ENCODE measurements at places on chromosomes 2 and 18.

DNA sequence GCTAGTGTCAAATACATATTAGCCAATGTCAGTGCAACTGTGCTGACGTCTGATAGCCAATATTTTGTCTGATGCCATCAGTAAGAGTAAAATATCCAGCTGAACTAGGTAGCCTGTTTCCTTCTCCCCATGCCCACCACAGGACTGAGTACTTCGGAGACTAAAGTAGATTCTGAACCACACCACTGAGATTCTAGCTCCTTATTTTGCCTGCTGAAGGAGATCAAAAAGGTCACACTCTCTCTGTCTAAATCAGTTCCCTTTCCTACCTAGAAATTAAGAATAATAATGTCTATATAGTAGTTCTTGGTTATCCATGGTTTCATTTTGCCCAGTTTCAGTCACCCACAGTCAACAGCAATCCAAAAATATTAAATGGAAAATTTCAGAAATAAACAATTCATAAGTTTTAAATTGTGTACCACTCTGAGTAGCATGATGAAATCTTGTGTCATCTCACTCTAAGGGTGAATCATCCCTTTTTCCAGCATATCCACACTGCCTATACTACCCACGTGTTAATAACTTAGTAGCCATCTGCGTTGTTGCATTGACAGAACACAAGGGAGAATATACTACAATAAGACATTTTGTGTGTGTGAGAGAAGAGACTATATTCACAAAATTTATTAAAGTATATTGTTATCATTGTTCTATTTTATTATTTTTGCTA is 1043.3 kb upstream of the PIK3C3 start:
- DNase-seq, result no peak

GRCh38 chr2:113795405-113795920 is 39.0 kb upstream of the SLC35F5 start:
- DNase-seq, result no peak

- DNase-seq, result no peak
These were observed 26.2 kb downstream of the CYRIA start for GRCh38 chr2:16639431-16639830.

- DNase-seq, result no peak
These were observed 271.5 kb upstream of the MMADHC start for GRCh38 chr2:149858901-149859634.

GRCh38 chr2:159635006-159635789 is 18.9 kb upstream of the BAZ2B start:
- DNase-seq, result no peak

DNA sequence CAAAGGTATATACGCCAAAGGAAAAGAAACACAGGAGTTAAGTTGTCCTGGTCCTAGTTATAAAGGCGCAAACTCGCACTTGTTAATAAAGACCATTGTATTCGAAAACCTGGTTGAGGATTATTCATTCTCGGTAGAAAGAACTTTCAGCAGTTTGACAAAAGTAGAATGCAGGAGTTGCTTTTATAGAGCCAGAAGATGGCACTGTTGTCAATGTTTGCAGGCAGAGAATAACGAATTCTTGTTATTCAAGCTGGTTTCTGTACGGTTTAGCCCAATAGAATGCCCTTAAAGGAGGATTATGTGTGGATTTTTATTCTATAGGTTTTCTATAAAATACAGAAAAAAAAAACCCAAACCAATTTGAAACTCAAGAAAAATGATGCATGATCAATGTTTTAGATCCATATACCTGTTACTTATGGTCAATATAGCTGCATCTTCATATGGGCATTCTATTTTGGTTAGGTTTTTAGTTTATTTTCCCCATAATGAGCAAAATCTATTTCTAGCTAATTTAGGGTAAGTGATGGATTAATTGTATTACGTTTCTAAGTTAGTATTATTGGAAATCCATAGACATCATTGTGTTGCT is 510.3 kb downstream of the PLCL1 start:
- DNase-seq, result peak; percentile 13

DNA sequence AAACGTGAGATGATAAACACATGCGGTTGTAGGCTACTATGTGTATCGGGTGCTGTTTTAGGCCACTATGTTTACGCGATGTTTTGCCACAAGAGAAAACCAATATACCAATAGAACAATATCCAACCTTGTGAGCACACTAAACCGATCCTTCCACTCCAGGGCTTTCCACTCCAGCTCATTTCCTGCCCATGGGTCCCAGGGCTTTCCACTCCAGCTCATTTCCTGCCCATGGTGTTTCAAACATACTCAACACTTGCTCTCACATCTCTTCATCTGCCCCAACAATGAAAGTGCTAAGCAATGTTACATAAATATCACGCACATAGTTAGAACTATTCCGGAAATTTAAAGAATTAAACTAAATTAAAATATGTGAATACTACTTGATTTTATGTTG is 80.0 kb downstream of the EPB41L3 start:
- DNase-seq, result no peak

DNA sequence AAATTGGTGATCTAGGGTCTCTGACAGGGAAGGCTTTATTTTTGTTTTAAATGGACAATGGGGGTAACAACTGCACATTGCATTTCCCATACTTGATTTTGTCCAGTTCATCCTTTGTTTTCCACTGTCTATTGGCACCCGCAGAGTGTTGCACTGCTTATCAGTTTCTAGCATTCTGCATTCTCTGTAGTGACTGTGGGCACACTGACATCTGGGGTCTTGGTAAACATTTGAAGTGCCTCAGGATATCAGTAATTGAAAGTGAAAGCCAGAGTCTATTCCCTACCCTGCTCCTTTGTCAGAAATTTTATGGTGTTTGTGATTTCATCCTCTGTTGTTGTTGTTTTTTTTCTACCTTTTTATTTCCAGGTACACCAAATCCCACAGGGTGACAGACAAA is 132.1 kb upstream of the EPC2 start:
- no peak for DNase-seq

- DNase-seq, result no peak
These were observed 24.2 kb downstream of the CTIF start for GRCh38 chr18:48563027-48563426.

- no peak for DNase-seq
These were observed 48.9 kb downstream of the AGAP1 start for GRCh38 chr2:235542733-235543127.

DNA sequence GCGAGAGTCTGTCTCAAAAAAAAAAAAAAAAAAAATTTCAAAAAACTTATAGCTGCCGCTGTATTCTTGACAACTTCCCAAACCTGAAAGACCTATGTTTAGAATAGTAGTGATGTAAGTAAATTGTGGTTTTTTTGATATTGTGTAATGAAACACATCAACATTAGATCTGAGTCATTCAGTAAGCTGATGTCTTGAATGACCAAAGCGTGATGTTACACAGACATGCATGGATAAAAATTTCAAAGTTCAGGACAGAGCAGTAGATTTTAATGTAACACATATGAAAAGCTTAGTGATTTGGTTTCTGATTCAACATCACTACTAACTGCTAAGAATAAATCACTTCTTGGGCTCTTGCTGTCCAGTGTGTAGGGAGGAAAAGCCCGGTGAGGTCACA is 69.3 kb upstream of the MEX3C start:
- no peak for DNase-seq

- no peak for DNase-seq
These were observed 41.7 kb downstream of the ADCY3 start for GRCh38 chr2:24878341-24878740.

- no peak for DNase-seq
These were observed 138.5 kb downstream of the MEIS1 start for GRCh38 chr2:66573416-66573815.

- DNase-seq, result peak; percentile 36
These were observed 182.6 kb upstream of the HAAO start for GRCh38 chr2:42974721-42975717.

- DNase-seq, result no peak
These were observed 284.8 kb downstream of the BCL11A start for GRCh38 chr2:60268661-60269060.

- DNase-seq, result no peak
These were observed 4.3 kb downstream of the ENOSF1 start for GRCh38 chr18:708096-708495.

DNA sequence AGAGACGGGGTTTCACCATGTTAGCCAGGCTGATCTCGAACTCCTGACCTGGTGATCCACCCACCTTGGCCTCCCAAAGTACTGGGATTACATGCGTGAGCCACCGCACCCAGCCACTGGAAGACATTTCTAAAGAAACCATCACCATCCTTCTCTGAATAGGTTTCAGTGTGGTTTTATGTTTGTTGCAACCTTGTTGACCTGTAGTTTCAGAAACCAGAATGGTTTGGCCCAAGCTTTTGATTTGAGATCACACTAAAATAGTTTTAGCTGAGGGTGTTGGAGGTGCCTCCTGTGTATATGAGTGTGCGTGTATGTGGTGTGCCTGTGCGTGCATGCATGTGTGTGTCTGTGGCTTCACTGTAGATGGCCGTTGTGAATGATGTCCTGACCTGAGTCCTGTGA is 26.2 kb downstream of the INPP4A start:
- DNase-seq, result peak; percentile 78

GRCh38 chr18:32530947-32531651 is 60.4 kb upstream of the GAREM1 start:
- DNase-seq, result peak; percentile 78

- DNase-seq, result no peak
These were observed 291.2 kb upstream of the HNMT start for GRCh38 chr2:137672989-137673552.

GRCh38 chr2:19219060-19219459 is 139.4 kb downstream of the OSR1 start:
- no peak for DNase-seq

DNA sequence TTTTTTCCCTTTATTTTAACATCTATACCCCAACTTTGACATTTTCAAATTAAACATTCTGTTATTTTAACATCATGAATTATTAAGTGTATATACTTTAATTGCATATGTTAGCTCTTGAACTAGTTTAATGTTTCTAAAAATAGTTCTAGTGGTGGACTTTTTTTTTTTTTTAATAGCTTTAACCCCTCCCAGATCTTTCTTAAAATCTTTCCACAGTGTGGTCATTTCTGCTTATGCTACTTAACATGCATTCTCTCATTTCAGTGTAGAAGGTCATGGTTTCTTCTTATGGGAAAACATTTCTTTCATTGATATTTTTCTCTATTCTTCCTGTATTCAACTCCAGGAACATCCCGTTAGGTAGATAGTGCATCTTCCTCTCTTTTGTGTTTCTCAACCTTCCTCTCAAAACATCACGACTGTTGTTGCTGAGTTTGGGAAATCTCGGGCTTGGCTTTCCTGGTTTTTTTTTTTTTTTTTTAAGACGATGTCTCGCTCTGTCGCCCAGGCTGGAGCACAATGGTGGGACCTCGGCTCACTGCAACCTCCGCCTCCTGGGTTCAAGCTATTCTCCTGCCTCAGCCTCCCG is 849 bp upstream of the TMEM18 start:
- no peak for DNase-seq

- no peak for DNase-seq
These were observed 91.8 kb downstream of the MTCL1 start for GRCh38 chr18:8797206-8797605.

GRCh38 chr2:119772767-119773166 is 13.0 kb downstream of the PTPN4 start:
- DNase-seq, result no peak

GRCh38 chr2:53058526-53058925 is 709.1 kb upstream of the CHAC2 start:
- no peak for DNase-seq

DNA sequence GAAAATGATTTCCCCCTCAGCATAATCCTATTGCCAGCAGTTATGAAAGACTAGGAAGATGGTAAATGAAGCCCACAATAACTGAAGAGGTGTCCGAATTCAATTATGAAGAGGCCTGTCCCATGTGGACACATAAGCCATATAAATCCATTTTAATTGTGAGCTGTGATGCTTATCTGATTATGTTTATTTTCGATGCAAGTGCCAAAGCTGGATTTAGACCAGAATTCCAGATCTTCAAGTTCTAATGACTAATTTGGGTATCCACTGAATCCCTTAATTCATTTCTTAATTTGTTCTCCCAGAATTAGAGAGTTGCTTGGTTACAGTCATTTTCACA is 24.5 kb downstream of the SPATS2L start:
- no peak for DNase-seq

DNA sequence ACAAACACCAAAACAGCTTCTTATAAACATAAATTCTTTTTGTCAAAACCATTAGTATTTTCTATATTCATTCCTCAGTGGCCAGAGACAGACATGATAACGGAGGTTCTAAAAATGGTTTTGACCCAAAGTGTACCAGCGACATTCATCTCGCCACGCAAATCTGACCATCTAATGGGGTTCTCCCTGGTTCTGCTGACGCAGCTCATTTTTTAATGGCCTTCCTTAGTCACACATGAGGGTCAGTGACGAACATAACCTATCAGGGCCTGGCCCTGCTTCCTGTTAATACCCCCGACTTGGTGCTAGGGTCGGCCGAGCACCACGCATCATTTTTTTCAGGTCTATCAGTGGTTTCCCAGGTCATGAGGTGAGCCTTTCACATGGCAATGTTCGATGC is 45.9 kb upstream of the ARL4C start:
- DNase-seq, result no peak

- peak; percentile 6 for DNase-seq
These were observed 14.8 kb downstream of the FAM237A start for GRCh38 chr2:206657087-206657486.

DNA sequence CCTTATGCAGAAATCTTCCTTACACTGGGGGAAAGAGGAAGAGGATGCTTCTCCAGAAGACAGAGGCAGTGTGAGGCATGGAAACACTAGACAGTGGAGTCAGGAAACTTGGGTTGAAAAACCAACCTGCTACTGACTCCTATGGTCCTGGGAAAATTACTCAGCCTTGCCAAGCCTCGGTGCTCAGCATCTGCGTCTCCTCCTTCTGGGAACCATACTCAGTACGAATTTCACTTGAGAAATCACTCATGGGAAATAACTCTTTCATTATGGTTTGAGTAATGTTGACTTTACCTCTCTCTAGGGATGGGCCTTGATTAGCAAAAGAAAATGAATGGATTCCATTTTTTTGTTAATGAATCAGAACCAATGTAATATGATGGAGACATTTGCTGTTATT is 96.5 kb downstream of the KCNE4 start:
- DNase-seq, result no peak

DNA sequence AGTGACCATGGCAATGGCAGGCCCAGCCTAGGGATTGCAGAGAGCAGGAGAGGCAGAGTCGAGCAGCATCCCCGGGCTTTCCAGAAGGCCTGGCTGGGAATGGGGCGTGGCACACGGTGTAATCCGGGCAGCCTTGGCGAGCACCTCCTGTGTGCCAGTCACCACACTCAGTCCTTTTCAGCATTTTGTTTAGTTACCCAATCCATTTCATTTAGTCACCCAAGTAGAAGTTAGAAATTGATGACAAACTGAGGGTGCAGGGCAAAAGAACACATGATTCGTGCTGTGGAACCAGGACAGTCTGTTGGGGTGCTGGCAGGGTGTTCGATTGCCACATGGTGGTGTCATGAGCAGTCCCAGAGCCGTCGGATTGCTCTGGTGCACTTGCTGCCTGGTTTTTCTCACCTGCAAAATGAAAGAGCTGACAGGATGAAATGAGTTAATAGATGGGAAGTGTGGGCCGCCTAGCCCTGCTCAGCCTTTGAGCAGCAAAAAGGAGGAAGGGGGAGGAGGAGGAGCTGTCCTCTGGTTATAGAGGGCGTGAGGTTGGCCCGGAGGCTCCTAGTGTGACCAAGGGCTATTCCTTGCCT is 299.4 kb downstream of the AGAP1 start:
- no peak for DNase-seq

GRCh38 chr18:22900558-22901238 is 32.4 kb upstream of the RBBP8 start:
- no peak for DNase-seq

- DNase-seq, result peak; percentile 64
These were observed 1.4 kb downstream of the UBE2F start for GRCh38 chr2:237968048-237968862.

GRCh38 chr18:32771169-32771751 is 1.6 kb downstream of the KLHL14 start:
- no peak for DNase-seq

Measured in activated CD4-positive, alpha-beta T cell treated with anti-CD3 and anti-CD28 coated beads, Interleukin-2, Interleukin-4, amounts not matched to agents 100 ng/mL and 50 ng/mL, durations not matched to agents 16 hours and 8 hours (primary cell).